ENCODE measurements at places on chromosomes 6 and 20.

DNA sequence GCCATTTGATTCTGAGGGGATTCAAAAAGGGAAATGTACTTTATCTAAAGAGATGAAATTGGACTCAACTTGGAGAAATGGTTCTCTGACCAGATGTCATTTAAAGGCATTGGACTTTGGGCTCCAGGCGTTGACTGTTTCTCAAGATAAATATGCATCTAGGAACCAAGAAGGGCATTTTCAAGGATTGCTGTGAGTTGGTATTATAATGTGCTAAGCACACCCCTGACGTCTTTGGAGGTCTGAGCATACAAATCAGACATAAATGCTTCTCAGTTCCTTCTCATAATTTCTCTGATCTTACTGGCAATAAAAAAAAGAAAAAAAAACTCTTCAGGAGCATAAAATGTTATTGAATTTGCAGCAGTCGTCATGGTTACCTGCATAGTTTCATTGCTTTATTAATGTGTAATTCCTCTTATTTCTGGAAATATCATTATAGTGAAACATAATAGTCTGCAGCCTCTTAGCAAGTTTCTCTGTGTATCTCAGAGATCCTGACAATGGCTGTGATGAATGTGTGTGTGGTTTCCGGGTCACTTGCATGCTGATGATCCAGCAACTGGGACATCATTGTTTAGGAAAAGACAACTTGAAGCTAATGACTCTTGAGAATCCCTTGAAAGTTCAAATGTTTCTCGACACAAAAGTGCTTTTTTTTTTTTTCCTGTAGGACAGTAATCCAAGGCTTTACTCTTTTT, 136.0 kb downstream of the AIG1 start:
- H3K36me3 ChIP-seq: no peaks in the 10 kb centered on the region
- no peaks in the 10 kb centered on the region for H3K27me3 ChIP-seq
- DNase-seq: no peak
- peaks cover 6% of the 10 kb centered on the region for H3K4me1 ChIP-seq

DNA sequence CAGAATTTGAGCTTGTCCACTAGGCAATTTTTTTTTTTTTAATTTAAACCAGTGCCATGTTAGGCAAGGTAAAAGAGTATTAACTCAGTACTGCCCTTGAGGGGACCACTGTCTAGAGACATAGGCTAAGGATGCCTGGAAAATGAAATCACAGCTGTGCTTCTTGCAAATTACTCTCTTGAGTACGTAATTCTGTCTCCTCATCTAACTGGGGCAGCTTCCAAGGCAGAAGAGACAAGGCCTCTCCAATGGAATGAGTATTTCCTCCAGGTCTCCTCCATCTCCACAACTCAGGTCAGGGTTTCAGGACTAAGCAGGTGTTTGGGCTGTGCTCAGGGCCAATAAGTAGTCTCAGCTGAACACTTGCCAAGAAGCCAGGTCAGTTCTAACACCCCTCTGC, 33.8 kb upstream of the MRPS10 start:
- no peaks in the 10 kb centered on the region for H3K36me3 ChIP-seq
- no peaks in the 10 kb centered on the region for H3K27me3 ChIP-seq
- peak overlapping the region; percentile 56 for H3K27ac ChIP-seq
- no peak for DNase-seq

DNA sequence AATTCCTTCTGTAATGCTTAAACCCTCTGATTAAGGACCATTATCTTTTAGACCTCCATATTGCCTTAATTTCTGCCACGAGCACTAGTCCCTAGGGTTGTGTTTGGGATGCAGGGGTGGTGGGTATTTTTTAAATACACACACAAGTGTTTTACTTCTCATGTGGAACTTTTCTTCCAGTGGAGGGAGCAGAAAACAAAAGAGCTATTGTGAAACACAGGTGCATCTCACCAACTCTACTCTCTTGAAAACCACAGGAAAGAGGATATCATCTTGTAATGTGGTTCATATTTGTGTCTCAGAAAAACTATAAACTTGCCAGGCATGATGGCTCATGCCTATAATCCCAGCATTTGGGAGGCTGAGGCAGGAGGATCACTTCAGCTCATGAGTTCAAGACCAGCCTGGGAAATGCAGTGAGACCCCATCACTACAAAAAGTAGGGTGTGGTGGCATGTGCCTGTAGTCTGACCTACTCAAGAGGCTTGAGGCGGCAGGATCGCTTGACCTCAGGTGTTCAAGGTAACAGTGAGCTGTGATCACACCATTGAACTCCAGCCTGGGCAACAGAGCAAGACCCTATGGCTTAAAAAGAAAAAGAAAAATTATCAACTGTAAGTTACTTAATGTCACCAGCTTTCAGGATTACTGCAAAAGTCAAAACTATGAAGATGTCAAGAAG, 37.3 kb downstream of the MRS2 start:
- H3K4me1 ChIP-seq: no peaks in the 10 kb centered on the region
- no peaks in the 10 kb centered on the region for H3K36me3 ChIP-seq
- no peak overlapping the region for H3K4me3 ChIP-seq
- H3K27ac ChIP-seq: peak overlapping the region; percentile 67

GRCh38 chr6:134464690-134465411, 146.9 kb upstream of the SGK1 start:
- no peak overlapping the region for H3K4me3 ChIP-seq
- H3K27ac ChIP-seq: peak overlapping the region; percentile 90
- DNase-seq: peak; percentile 91
- no peaks in the 10 kb centered on the region for H3K36me3 ChIP-seq
- H3K27me3 ChIP-seq: no peaks in the 10 kb centered on the region
- H3K4me1 ChIP-seq: peaks cover 56% of the 10 kb centered on the region

GRCh38 chr20:56060486-56060885, 55.2 kb upstream of the CBLN4 start:
- DNase-seq: no peak
- no peaks in the 10 kb centered on the region for H3K36me3 ChIP-seq
- H3K27me3 ChIP-seq: no peaks in the 10 kb centered on the region
- no peak overlapping the region for H3K27ac ChIP-seq
- no peaks in the 10 kb centered on the region for H3K4me1 ChIP-seq

DNA sequence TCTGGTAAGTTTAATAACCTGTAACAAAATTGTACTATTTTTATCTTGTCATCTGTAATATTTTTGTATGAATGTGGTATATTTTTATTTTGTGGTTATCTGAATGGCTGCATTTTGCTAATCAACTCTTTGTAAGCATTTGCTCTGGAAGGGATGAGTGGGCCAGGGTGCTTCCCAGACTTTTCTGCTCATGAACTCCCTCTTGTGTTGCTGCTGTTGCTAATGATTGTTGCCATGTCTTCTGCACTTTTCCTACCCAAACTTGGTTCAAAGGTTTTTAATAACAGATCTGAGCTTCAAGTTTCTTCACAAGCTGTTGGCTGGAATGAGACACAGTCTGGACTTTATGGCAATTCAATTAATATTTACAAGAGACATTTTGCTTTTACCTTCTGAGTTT, 1005.7 kb downstream of the HACE1 start:
- no peaks in the 10 kb centered on the region for H3K4me1 ChIP-seq
- no peaks in the 10 kb centered on the region for H3K27me3 ChIP-seq
- no peaks in the 10 kb centered on the region for H3K36me3 ChIP-seq
- no peak overlapping the region for H3K4me3 ChIP-seq

- H3K4me1 ChIP-seq: peaks cover 45% of the 10 kb centered on the region
- H3K36me3 ChIP-seq: peaks cover 5% of the 10 kb centered on the region
- H3K4me3 ChIP-seq: peak overlapping the region; percentile 81
- DNase-seq: no peak
- H3K27me3 ChIP-seq: no peaks in the 10 kb centered on the region
Observed at GRCh38 chr6:32190911-32191677, 1.1 kb upstream of the PBX2 start.

DNA sequence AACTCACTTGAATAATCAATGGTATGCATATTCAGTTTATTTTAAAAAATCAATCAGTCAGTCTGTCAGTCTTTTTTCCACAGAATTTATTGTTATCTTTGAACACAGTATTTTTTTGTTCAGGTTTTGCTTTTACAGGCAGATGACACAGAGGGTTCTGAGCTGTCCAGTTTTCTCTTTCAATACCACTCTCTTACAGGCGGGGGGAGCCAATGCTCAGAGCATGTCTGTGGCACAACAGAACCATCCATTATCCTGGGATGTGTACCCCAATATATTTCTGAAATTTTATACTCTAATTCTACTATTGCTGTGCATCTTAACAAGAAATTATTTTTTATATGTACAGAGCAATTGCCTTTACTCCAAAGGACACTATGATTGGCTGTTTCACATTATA, 21.2 kb downstream of the ROS1 start:
- H3K27ac ChIP-seq: no peak overlapping the region
- no peaks in the 10 kb centered on the region for H3K36me3 ChIP-seq
- DNase-seq: no peak
- no peaks in the 10 kb centered on the region for H3K27me3 ChIP-seq
- H3K4me3 ChIP-seq: no peak overlapping the region
- no peaks in the 10 kb centered on the region for H3K4me1 ChIP-seq

DNA sequence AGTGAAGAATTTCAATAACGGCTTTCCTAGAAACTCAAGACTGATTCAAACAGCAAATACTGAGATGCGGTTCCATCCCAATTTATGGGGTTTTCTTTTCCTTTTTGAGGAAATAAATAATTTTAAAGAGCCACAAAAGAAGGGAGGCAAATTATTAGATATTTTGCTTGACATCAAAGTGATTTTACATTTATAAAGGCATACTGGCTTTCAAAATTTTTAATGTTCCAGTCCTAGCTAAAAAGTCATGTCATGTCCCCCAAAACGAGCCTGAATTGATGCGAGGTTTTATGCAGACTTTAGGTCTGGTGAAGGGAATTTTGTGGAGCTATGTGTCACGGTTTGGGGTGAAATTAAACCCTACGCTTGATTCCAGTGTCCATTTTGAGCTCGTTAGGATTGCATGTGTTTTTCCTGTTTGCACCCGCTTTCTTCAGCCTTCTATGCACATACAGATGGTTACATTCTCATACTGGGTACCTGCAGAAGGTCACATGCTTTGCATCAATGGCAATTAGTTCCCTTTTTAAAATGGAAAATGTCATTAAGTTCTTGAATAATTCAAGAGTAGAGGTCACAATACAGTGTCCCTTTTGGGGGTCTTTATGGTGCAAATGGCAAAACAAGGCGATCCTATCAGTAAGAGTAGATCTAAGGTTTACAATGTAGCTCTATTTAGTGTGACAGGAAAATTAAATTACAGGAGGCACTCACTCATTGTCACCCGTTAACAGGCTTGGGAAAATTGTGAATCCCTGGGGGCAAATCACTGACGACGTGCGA, 17.3 kb downstream of the FOXA2 start:
- no peaks in the 10 kb centered on the region for H3K36me3 ChIP-seq
- DNase-seq: no peak
- peaks cover 70% of the 10 kb centered on the region for H3K27me3 ChIP-seq
- no peak overlapping the region for H3K4me3 ChIP-seq
- no peak overlapping the region for H3K27ac ChIP-seq

GRCh38 chr6:45991189-45991588, 24.5 kb downstream of the CLIC5 start:
- DNase-seq: no peak
- no peaks in the 10 kb centered on the region for H3K27me3 ChIP-seq
- peaks cover 77% of the 10 kb centered on the region for H3K4me1 ChIP-seq
- no peaks in the 10 kb centered on the region for H3K36me3 ChIP-seq

DNA sequence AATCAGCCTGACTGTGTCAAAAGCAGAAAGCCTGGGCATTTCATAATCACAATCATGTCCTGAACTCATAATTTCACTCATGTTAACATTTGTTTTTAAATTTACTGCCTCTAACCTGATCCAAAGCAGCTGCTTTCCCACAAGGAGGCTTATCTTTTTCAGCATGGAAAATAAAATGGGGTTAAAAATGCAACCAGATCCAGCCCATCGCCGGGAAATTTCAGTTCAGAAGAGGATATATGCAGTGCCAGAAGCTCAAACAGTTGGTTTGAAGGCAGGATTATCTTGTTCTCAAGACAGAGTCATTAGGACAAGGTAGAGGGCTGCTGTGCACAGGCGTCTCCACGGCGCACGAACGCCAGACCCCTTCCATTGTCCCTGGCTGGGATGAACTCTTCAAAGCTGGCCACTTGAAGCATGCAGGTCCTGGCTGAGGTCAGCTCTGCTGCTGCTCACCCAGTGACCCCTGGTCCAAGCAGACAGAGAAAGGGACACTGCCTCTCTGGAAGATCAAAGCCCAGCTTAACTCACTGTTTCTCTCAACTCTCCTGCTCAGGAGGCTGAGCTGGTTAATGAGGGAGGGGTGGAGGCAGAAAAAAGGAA, 191.1 kb upstream of the HEY2 start:
- no peaks in the 10 kb centered on the region for H3K4me1 ChIP-seq
- no peaks in the 10 kb centered on the region for H3K27me3 ChIP-seq
- no peak for DNase-seq

GRCh38 chr6:84766118-84766798, 1.9 kb upstream of the TBX18 start:
- H3K36me3 ChIP-seq: no peaks in the 10 kb centered on the region
- H3K4me3 ChIP-seq: no peak overlapping the region
- DNase-seq: no peak
- H3K27me3 ChIP-seq: peaks cover 59% of the 10 kb centered on the region
- H3K27ac ChIP-seq: no peak overlapping the region

- DNase-seq: no peak
- no peaks in the 10 kb centered on the region for H3K36me3 ChIP-seq
- H3K27me3 ChIP-seq: no peaks in the 10 kb centered on the region
- no peak overlapping the region for H3K4me3 ChIP-seq
Observed at GRCh38 chr6:135043846-135044245, 10.8 kb downstream of the HBS1L start.

DNA sequence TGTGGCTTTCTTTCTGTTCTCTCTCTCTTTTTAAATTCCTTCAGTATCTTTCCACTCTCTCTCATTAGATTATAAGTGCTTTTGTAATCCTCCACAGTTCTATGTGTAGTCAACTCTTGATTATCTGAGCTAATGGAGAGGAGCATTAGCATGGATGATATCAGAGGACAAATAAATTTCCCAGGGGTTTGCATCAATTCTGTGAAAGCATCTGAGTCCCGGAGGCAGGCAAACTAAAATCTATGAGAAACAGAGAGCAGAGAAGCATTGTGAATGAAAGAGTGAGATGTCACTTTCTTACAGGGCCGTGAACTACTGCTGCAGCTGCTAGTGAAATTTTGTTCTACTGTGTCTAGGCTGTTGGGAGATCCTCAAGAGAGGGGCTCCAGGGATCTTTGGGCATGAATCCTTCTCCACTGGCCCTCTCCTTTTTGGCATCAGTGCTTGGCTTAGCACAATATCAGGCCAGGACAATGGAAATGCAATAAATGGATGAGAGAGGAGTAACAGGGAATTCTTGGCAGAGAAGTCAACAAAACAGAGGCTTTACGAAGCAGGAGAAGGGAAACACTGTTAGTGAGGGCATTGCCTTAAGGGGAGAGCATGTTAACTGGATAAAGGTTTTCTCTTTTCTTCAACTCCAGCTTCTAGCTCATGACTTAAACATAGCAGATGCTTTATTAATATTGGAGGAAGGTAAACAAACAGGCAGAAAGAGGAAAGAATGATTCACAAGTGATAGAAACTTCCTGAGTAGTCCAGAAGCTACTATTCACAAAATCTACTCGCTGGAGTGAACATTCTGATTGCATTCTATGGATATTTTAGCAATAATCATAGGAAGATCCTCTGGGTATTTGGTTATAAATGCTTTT, 847.0 kb upstream of the MAP3K7 start:
- H3K27ac ChIP-seq: no peak overlapping the region
- DNase-seq: no peak
- no peaks in the 10 kb centered on the region for H3K4me1 ChIP-seq
- no peak overlapping the region for H3K4me3 ChIP-seq

- no peak for DNase-seq
- no peaks in the 10 kb centered on the region for H3K36me3 ChIP-seq
- no peaks in the 10 kb centered on the region for H3K4me1 ChIP-seq
Observed at GRCh38 chr6:116218866-116219265, 35.0 kb downstream of the TSPYL4 start.

- H3K27ac ChIP-seq: no peak overlapping the region
- no peaks in the 10 kb centered on the region for H3K4me1 ChIP-seq
- no peak for DNase-seq
- no peak overlapping the region for H3K4me3 ChIP-seq
- H3K27me3 ChIP-seq: peaks cover 82% of the 10 kb centered on the region
Observed at GRCh38 chr6:26230351-26230750, 134.6 kb upstream of the BTN3A2 start.

Data from gastrocnemius medialis (tissue), 4 donors.